ENCODE measurements at places on chromosomes 3 and 15. TPM values are rescaled to one million over a fixed set of nuclear protein-coding genes. Genes with fewer than 3 reads are reported as not detected.

- no peak for DNase-seq
These were observed 312.4 kb upstream of the SEMA6D start for GRCh38 chr15:47404877-47405276.

DNA sequence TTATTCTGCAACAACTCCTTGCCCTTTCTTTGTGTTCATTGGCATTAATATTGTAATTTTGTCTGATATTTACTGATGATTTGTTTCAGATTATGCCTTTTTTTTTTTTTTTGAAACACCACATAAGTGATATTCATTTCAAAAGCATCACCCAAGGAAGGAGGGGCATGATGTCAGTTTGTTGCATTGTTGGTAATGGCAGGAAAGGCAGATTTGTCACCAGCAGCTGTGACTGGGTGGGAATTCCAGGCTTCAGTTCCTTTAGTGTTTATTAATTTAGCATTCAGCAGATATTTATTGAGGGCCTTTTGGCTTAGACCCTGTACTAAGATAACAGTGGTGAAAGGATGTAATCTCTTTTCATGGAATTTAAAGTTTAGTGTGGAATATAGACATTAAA, 19.5 kb downstream of the SENP2 start:
- no peak for DNase-seq

DNA sequence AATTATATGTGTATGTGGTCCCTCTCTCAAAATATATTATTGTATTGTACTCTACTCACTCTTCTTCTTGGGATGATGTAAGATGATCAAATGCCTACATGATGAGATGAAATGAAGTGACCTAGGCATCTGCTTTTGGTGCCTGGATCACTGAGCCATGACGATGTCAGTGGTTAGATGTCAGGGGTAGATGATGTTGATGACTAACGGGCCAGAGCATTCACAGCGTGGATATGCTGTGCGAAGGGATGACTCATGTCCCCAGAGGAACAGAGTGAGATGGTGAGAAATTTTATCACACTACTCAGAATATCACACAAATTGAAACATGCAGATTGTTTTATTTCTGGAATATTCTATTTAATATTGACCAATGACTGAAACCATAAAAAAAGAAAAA, 233.9 kb upstream of the CADM2 start:
- peak; percentile 19 for DNase-seq

DNA sequence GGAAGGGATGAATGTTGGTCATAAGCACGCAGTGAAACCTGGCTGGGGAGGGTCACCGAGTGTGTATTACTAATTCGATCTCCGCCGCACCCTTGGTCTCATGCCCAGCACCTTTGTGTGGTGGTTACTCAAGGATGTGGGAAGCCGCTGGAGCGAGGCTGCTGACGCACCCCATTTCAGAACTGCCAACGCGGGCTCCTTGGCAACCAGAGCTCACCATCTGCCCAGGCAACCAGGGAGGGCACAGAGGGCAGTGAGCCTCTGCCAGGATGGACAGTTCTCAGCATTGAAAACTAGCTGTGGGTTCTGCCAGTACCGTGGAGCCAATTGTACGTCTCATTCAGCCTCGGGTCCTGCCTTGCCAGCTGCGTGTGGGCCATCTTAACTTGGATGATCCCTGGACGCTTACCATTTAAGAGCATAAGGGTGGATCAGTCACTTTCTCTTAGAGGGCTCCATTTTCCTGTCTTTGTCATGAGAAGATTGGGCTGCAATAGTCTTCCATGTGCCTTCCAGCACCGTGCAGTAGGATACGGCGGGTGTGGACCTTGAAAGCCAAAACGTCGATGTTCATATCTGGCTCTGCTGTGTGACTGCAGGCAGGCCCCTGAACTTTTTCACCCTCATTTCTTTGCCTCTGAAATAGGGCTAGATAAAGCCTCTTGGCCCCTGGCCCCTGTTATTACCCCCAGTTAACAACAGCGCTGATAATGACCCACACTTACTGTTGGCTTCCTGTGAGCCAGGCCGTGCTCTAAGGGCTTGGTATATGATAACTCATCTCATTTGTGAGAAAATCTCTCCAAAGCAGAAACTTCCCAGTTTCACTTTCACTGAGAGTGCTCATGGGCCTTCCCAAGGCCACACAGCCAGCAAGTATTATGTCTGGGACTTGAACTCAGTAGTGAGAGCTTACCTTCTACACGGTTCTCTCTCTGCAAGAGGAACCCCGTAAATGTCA, 238.8 kb downstream of the OPA1 start:
- peak; percentile 100 for DNase-seq

DNA sequence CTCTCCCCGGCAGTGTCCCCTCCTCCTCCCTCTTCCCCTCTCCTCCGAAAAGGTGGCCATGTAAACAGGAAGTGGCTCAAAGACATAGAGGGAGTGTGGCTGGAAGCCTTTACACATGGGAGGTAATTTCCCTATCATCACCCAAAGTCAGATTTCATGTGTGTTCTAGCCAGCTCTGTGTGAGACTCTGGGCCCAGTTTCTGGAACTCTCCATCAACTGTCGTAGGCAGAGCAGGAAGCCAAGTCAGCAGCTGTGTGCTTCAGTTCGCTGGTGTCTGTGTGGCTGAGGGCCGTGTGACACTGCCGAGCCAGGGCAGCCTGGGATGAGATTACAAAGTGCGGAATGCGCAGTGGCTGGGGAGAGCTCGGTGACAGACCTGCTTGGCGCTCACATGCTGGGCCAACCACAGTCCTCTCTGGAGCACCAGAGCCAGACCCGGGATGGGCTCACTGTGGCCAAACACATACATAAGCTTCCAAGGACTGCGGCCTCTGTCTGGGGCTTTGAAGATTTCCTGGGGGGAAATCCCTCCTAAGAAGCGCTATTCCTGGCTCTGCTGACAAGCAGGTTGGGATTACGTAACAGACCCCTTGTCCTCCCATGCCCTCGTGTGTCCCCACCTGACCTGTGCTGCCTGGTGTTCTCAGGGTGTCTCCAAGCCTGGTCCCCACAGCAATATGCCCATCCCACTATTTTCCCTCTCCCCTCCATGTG, 50.7 kb downstream of the UMPS start:
- peak; percentile 90 for DNase-seq

DNA sequence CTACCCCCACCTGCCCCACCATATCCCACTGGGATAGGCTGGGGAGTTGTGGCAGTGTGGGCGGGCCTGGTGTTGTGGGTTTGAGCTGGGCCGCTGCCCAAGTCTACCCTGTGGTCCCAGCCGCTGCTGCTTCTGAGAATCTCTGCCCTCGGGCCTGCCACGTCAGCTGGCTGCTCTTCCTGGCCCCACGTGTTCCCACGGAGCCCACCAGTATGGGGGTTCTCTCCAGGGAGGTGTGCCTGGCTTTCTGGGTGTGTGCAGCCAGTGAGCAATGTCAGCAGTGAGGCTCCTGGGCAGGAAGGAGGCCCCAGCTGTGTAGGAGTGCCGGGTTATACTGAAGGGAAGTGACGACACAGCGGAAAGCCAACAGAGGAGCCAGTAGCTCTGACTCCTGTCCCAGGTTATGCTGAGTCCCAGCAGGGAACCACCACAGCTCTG, 10.5 kb downstream of the GNAI2 start:
- peak; percentile 97 for DNase-seq

DNA sequence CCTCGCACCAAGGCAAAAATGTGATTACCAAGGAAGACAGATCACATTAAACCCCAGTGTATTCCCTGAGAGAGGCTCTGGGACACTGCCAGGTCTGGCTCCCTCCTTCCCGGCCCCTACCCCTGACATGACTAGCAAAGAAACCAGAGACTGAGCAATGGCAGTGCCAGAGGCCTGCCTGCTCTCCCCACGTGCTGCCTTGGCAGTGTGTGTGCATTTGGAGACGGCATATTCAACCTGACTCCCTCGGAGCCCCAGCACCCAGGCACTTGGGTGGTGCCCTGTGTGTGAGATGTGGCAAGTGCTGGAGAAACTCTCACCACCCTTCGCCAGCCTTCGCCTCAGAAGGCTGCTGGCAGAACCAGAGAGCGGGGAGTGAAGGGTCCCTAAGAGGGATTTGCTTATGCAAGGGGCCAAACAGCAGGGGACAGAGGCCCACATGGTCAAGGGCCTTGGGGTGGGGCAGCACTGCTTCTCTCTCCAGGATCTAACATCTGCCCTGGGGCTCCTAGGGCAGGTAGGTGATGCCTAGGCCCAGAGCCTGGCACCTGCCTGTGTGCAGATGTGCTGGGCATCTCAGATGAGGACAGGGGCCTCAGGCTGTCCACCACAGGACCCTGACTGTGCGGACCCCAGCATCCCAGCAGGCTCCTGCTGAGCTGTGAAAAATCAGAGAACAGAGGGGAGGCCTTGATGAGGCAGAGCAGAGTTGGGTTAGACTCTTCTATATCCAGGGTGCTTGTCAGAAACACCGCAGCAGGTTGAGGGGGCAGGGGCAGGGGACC, 23.6 kb upstream of the PLXNA1 start:
- no peak for DNase-seq

GRCh38 chr3:14769544-14770325, 49.0 kb upstream of the FGD5 start:
- no peak for DNase-seq

DNA sequence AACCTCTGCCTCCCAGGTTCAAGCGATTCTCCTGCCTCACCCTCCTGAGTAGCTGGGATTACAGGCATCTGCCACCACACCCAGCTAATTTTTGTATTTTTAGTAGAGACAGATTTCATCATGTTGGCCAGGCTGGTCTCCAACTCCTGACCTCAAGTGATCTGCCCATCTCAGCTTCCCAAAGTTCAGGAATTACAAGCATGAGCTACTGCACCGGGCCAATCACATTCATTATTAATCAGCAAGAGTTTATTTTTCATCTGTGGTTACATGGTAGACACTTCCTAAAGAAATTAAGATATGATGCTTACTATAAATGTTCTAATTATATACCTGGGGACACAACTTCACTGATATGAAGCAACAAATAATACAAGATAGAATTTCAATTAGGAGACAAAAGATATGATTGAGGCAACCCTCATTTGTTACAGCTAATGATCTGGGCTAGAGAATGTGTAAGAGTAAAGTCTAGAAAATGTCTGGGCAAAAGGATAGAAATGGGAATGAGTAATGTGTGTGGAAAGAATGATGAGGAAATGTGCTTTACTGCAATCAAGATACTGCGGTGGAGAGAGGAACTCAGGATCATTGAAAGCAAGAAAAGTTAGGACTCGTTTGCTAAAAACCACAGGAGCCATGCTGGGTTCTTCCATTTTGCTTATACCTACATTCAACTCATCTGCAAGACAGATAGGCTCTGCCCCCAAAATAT, 366.8 kb downstream of the ZIC1 start:
- no peak for DNase-seq

DNA sequence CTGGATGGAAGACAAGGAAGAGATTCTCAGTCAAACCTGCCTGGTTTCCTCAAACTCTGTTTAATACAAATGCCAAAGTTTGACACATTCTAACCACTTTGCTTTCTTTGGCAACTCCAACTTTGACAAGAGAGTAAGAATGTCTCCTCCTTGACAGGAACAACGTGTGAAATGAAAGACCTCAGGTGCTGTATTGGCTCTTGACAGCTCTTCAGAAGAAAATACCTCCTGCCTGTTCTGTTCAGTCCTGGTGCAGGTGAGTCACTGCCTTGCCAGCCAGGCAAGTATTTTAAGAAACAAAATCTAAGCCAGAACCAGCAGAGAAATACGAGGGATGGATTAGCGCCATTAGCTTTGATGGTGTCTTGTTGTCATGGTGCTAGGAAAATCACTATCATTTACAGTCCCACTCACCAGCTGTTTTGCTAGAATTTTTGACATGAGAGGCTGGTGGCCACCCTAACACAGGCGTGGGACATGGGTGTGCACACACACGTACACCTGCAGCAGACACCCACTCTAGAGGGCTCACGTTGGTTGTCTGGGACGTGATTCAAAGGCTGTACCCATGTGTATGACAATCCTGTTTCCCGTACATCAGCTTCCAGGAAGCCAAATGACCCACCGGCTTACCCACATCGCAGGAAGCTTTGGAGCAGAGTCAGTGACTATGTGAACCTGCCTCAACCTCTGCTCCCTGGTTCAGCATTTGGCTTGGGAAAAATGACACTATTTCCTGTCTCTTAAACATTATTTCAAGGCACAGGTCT, 60.4 kb downstream of the CCNL1 start:
- DNase-seq: peak; percentile 79

DNA sequence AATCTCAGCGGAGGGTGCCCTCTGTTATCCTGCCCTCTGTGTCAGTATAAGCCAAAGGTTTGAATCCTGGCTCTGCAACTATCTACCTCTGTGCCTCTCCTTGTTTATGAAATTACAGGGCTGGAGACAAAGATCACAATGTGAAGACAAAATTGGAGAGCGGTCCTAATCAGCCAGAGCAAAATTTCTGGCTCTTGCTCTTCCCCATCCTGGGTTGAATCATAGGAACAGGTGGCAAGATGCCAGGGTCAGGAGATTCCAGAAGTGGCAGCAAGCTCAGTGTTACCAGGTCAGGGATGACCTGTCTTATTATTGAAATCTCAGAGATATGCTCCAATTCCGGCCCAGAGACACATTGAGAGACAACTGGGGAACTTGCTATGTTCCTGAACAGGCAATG, 2.3 kb upstream of the CCR2 start:
- peak; percentile 45 for DNase-seq

DNA sequence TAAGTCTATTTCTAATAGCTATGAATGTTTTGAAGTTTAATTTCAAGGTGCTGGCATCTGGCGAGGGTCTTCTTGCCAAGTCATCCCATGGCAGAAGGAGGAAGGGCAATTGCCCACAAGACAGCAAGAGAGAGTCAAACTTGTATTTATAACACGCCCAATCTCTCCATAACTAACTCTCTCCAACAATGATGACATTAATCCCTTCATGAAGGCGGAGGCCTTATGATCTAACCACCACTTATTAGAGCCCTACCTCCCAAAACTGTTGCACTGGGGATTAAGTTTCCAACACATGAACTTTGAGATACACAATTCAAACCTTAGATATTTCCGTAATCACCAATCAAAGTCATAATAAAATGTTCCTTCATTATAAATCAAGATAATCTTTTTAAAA, 406.9 kb downstream of the CNTN6 start:
- no peak for DNase-seq

DNA sequence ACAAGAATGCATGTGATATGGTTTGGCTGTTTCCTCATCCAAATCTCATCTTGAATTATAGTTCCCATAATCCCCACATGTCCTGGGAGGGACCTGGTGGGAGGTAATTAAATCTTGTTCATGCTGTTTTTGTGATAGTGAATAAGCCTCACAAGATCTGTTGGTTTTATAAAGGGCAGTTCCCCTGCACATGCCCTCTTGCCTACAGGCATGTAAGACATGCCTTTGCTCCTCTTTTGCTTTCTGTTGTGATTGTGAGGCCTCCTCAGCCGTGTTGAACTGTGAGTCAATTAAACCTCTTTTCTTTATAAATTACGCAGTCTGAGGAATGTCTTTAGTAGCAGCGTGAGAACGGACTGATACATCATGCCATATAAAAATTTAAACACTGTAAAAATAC, 1537.0 kb downstream of the OTOL1 start:
- peak; percentile 18 for DNase-seq

DNA sequence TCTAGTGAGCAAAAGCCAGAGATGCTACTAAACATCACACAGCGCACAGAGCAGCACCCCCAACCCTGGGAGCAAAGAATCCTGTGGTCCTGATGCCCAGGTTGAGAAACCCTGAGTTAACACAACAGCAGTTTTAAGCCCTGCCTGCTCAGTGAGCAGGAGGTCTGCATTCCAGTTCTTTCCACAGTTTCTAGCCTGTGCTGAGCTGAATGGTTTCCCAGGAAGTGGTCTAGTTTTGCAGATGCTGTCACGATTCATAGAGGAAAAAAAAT, 171.1 kb upstream of the PROK2 start:
- DNase-seq: no peak

MIX23 gene
- 112 TPM for total RNA-seq

ACVR2B gene
- 0.74 TPM for total RNA-seq

CAMKV gene
- total RNA-seq: 0.27 TPM

SLC6A11 gene
- not detected for total RNA-seq

Measured in M059J (cell line).